ENCODE measurements at places on chromosomes 5 and 9. TPM values are rescaled to one million over a fixed set of nuclear protein-coding genes. Genes with fewer than 3 reads are reported as not detected.

FAM153A gene
- 48.6 TPM for total RNA-seq

FBXL17 gene
- 17.9 TPM for total RNA-seq

KCNIP1 gene
- total RNA-seq: not detected

CDH9 gene
- total RNA-seq: not detected

SLC34A3 gene
- total RNA-seq: not detected

IFNA21 gene
- total RNA-seq: not detected

FBP2 gene
- total RNA-seq: not detected

PCDHGA5 gene
- total RNA-seq: not detected

IL13 gene
- not detected for total RNA-seq

PIP5KL1 gene
- 5.1 TPM for total RNA-seq

NDUFS6 gene
- 16.5 TPM for total RNA-seq

CTNND2 gene
- total RNA-seq: not detected

CD72 gene
- total RNA-seq: 2.9 TPM

INSL4 gene
- not detected for total RNA-seq

SLC28A3 gene
- total RNA-seq: not detected

KCTD16 gene
- not detected for total RNA-seq

CDC20B gene
- total RNA-seq: not detected

LRRC14B gene
- not detected for total RNA-seq

TMOD1 gene
- 0.11 TPM for total RNA-seq

GTF2H2C gene
- total RNA-seq: 8.4 TPM

CAMK4 gene
- 165 TPM for total RNA-seq

OTP gene
- not detected for total RNA-seq

SEC24A gene
- total RNA-seq: 14.5 TPM

SLC34A1 gene
- not detected for total RNA-seq

PRR7 gene
- total RNA-seq: 21.0 TPM

IL9 gene
- not detected for total RNA-seq

PRDM9 gene
- not detected for total RNA-seq

ARHGEF37 gene
- not detected for total RNA-seq

ARID3C gene
- not detected for total RNA-seq

OCLN gene
- 2.7 TPM for total RNA-seq

KIF4B gene
- total RNA-seq: not detected

HAPLN1 gene
- not detected for total RNA-seq

OBP2B gene
- not detected for total RNA-seq

TNC gene
- not detected for total RNA-seq

S1PR3 gene
- total RNA-seq: 0.08 TPM

STK32A gene
- total RNA-seq: not detected

JMY gene
- total RNA-seq: 104 TPM

ADGRV1 gene
- total RNA-seq: 0.50 TPM

VCAN gene
- 0.47 TPM for total RNA-seq

PRXL2C gene
- 17.8 TPM for total RNA-seq

ENTPD2 gene
- total RNA-seq: not detected

INSYN2B gene
- not detected for total RNA-seq

ENTREP1 gene
- not detected for total RNA-seq

PCDHB13 gene
- not detected for total RNA-seq

SHB gene
- 2.4 TPM for total RNA-seq

LECT2 gene
- not detected for total RNA-seq

PRPF4 gene
- total RNA-seq: 24.8 TPM

TLX3 gene
- not detected for total RNA-seq

PPP1R26 gene
- 0.35 TPM for total RNA-seq

RPL35 gene
- total RNA-seq: 1,798 TPM

IL33 gene
- total RNA-seq: not detected

SH2D3C gene
- 5.9 TPM for total RNA-seq

HAVCR1 gene
- total RNA-seq: 2.3 TPM

TEX48 gene
- total RNA-seq: not detected

SELENOP gene
- total RNA-seq: not detected
